ENCODE measurements at places on chromosomes 7 and 10. TPM values are rescaled to one million over a fixed set of nuclear protein-coding genes. Genes with fewer than 3 reads are reported as not detected.

GRCh38 chr7:73931502-73931901 lies 70.5 kb downstream of the TMEM270 start:
- no peaks in the 10 kb centered on the region for H3K27me3 ChIP-seq
- H3K27ac ChIP-seq = no peak overlapping the region
- no peak for DNase-seq
- H3K4me3 ChIP-seq = no peak overlapping the region

GRCh38 chr7:749140-749551 lies 22.1 kb upstream of the PRKAR1B start:
- no peaks in the 10 kb centered on the region for H3K36me3 ChIP-seq
- DNase-seq = no peak
- no peak overlapping the region for H3K27ac ChIP-seq

- no peaks in the 10 kb centered on the region for H3K36me3 ChIP-seq
- no peaks in the 10 kb centered on the region for H3K27me3 ChIP-seq
- DNase-seq = no peak
- H3K4me3 ChIP-seq = no peak overlapping the region
Measured at GRCh38 chr7:54831644-54832095, 72.7 kb upstream of the SEC61G start.

DNA sequence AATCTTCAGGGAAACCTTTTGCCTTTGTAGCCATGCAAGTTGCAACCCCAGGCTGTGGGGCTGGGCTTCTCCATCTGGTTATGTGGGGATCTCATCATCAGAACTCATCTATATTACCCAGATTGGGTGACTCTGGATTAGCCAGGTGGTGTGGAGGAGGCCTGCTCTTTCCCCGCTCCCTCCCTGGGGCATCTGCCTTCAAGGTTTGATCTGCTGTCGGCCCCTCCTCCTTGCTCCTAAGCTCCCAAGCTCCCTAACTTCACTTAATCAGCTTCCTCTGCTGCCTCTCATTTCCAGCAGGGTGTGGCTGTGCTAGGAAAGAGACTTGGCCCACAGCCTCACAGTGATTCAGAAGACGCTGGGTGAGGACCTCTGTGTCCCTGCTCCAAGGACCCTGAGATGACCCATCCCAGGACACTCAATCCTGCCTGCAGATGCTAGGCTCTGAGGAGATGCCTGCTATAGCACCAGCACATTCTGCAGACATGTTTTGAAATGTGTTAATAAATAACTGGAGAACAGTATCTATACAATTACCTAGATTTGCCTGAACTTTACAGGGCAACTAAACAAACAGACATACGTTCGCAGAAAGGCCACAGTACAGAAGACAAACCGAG lies 392.1 kb upstream of the PODXL start:
- no peak overlapping the region for H3K4me3 ChIP-seq
- H3K36me3 ChIP-seq = no peaks in the 10 kb centered on the region

DNA sequence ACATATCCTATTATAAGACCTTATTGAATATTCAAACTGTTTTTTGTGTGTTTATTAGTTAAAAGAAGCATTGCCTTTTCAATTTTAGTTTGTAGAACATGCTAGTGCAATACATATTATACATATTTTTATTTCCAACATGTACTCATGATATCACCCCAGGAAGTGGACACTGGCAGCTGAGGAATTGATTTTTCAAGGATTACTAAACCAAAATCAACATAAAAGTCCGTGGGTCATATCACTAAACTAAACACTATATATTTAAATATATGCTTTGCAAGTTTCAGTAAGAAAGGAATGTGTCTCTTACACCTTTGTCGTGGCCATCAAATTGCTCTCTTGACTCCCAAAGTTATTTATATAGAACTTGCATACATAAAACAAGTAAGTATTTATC lies 185.2 kb downstream of the AGMO start:
- no peaks in the 10 kb centered on the region for H3K36me3 ChIP-seq
- no peak overlapping the region for H3K4me3 ChIP-seq
- H3K4me1 ChIP-seq = no peaks in the 10 kb centered on the region
- no peak overlapping the region for H3K27ac ChIP-seq

DNA sequence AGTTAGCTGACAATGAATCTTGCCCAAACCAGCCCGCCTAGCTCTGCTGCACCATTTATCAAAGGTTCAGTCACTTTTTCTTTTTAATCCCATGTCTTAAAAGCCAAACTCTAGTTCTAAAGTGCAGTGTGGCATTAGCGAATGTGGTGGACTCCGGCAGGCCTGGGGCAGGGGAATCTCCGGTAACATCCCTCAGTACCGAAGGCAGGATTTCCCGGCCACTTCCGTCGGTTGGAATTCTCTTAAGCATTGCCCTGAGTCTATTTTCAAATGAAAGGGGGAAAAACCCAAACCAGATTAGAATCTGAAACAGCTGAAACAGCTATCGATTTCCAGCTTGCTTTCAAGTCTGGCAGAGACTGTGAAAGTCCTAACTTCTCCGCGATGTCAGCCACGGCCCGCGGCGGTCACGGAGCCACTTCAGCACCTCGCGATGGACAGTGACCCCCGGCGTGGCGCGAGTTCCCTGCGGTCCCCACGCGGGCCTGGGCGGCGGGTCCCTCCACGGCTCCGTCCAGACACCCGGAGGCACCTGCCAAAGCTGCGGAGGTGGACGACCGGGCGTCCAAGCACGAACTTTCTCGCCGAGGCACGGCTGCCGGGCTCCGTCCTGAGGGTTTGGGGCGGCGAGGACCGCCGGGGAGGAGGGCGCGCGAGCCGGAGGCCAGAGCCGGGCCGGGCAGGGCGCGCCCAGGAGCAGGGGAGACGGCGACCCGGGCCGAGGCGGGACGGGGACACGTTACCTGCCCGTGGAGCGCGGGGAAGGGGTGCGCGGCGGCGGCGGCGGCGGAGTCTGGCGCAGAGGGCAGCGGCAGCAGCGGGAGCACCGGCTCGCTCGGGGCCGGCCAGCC lies 745 bp downstream of the TCERG1L start:
- no peak overlapping the region for H3K4me3 ChIP-seq
- no peaks in the 10 kb centered on the region for H3K36me3 ChIP-seq
- H3K27me3 ChIP-seq = peaks cover 66% of the 10 kb centered on the region
- H3K4me1 ChIP-seq = no peaks in the 10 kb centered on the region
- no peak overlapping the region for H3K27ac ChIP-seq

- DNase-seq = no peak
- H3K4me3 ChIP-seq = peak overlapping the region; percentile 65
- no peaks in the 10 kb centered on the region for H3K27me3 ChIP-seq
- H3K27ac ChIP-seq = peak overlapping the region; percentile 78
- H3K4me1 ChIP-seq = peaks cover 27% of the 10 kb centered on the region
Measured at GRCh38 chr10:3827768-3828403, 42.9 kb upstream of the KLF6 start.

DNA sequence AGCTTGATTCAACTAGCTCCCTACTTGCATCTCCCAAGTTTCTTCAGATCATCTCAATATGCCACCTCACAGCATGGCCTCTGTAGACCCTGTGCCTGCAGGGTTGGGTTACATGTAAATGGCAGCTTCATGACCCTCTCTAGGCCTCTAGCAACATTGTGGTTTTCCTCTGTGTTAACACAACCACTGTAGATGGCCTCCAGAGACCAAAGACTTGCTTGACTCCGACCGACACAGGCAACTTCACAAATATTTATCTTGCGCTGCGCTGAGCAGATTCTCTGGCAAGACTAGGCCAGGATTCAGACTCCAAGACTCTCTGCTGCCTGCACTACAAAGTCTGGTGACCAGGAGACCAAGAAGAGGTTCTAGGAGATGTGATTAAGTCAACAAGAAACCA lies 75.9 kb downstream of the CNOT4 start:
- H3K36me3 ChIP-seq = no peaks in the 10 kb centered on the region
- no peak overlapping the region for H3K4me3 ChIP-seq
- H3K27ac ChIP-seq = no peak overlapping the region
- H3K4me1 ChIP-seq = peaks cover 5% of the 10 kb centered on the region

DNA sequence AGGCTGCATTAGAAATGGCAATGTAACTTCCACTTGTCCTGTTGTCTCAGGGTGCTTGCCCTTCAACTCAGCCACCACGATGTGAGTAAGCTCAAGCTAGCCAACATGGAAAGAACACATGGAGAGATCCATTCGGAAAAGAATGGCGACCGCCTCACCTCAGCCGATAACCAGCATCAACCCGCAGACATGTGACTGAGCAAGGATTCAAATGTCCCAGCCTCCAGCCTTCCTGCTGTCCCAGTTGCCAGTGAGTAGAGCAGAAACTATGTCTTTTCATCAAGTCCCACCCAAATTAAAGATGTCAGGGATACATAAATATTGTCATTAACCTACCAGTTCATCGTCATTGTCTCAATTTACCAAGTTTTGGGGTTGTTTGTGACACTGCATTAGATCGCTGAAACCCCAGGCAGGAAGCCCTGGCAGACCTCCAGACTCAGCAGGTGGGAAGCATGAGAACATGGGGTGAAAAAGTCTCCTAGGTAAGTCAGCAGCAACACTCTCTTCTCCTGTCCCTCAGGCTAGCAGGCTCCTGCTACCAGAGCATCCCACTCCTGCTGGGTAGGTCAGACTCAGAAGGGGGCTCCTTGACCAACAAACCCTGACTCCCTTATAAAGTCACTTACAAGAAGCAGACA lies 67.0 kb downstream of the OSBPL3 start:
- DNase-seq = no peak
- no peak overlapping the region for H3K27ac ChIP-seq
- no peaks in the 10 kb centered on the region for H3K27me3 ChIP-seq
- H3K36me3 ChIP-seq = no peaks in the 10 kb centered on the region
- H3K4me3 ChIP-seq = no peak overlapping the region
- peaks cover 22% of the 10 kb centered on the region for H3K4me1 ChIP-seq

- H3K4me1 ChIP-seq = no peaks in the 10 kb centered on the region
- no peaks in the 10 kb centered on the region for H3K36me3 ChIP-seq
- no peak for DNase-seq
- H3K27me3 ChIP-seq = no peaks in the 10 kb centered on the region
- no peak overlapping the region for H3K4me3 ChIP-seq
Measured at GRCh38 chr10:121243609-121244241, 354.5 kb downstream of the FGFR2 start.

DNA sequence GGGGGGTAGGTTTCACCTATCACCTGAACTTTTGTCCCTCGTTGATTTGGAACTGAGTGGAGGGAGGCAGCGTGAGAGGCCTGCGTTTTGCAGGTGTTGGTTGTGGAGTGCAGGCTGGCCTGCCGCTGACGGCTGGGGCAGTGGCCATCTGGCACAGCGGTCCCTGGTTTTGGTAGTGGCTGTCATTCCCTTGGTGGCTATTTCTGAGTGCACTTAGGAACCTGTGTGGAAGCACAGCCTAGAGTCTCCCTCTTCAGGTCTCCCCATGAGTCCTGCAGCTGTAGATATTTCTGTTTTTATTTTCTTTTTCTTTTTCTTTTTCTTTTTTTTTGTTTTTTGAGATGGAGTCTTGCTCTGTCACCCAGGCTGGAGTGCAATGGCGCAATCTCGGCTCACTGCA lies 129.2 kb downstream of the CUL2 start:
- no peaks in the 10 kb centered on the region for H3K27me3 ChIP-seq
- H3K36me3 ChIP-seq = no peaks in the 10 kb centered on the region
- H3K4me3 ChIP-seq = no peak overlapping the region

DNA sequence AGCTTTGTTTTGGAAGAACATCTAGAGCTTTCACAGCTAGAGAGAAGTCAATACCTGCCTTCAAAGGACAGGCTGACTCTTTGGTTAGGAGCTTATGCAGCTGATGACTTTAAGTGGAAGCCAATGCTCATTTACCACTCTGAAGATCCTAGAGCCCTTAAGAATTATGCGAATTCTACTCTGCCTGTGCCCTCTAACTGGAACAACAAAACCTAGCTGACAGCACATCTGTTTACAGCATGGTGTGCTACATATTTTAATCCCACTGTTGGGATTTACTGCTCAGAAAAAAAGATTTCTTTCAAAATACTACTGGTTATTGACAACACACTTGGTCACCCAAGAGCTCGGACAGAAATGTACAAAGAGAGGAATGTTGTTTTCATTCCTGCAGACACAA lies 57.3 kb downstream of the PALS2 start:
- no peak overlapping the region for H3K4me3 ChIP-seq
- no peaks in the 10 kb centered on the region for H3K4me1 ChIP-seq
- no peaks in the 10 kb centered on the region for H3K27me3 ChIP-seq

- H3K27ac ChIP-seq = peak overlapping the region; percentile 52
- no peaks in the 10 kb centered on the region for H3K27me3 ChIP-seq
- H3K4me3 ChIP-seq = peak overlapping the region; percentile 46
- no peaks in the 10 kb centered on the region for H3K36me3 ChIP-seq
Measured at GRCh38 chr10:74586088-74586585, 240.3 kb upstream of the KAT6B start.

GRCh38 chr10:5476918-5477525 lies 22.3 kb downstream of the CALML5 start:
- no peak overlapping the region for H3K27ac ChIP-seq
- no peaks in the 10 kb centered on the region for H3K27me3 ChIP-seq
- H3K36me3 ChIP-seq = no peaks in the 10 kb centered on the region

DNA sequence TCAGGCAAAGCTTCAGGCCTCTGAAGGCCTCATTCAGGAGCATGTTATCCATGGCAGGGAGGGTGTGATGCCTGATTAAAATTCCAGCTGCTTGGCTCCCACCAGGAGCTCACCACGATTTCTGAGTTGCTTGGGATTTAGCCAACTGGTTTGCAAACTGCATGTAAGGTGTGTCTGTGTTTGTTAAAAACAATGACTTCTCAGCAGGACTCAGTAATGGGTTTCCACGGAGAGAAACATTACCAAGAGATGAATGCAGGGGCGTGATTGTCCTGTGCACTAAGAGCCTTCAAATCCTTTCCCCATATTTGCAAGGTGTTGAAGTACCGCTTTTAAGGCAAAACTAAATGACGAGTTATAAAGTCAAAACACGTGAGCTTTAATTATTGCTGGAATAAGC lies 88.8 kb upstream of the BTBD16 start:
- peaks cover 30% of the 10 kb centered on the region for H3K4me1 ChIP-seq
- no peaks in the 10 kb centered on the region for H3K27me3 ChIP-seq
- DNase-seq = no peak

- peaks cover 10% of the 10 kb centered on the region for H3K4me1 ChIP-seq
- no peaks in the 10 kb centered on the region for H3K36me3 ChIP-seq
- no peaks in the 10 kb centered on the region for H3K27me3 ChIP-seq
- peak within 1 kb of the TSS; percentile 69 for H3K4me3 ChIP-seq
- peak; percentile 91 for DNase-seq
- H3K27ac ChIP-seq = peak within 1 kb of the TSS; percentile 81
Measured at GRCh38 chr7:42236976-42237810, at the start of gene GLI3. TSS of gene GLI3 (minus strand) at chr7:42237209. CDS start at chr7:42223253, 13,956 bp downstream.

DNA sequence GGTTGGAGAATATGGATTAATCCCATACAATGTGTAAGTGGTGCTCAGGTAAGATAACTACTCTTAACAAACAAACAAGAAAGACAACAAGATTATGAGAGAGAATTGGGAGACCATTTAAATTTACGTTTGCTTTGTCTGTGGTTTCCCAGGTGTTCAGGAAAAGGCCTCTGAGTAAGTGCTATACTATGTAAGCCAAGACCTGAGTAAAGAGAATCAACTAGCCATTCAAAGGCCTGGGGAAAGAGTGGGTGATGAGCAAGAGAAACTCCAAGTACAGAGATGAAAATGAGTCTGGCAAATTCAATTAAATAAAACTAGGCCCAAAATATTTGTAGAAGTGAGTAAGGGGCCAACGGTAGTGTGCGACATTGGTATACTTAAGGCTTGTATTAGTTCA lies 9.9 kb downstream of the CSTF2T start:
- no peak overlapping the region for H3K4me3 ChIP-seq
- H3K27ac ChIP-seq = no peak overlapping the region
- H3K27me3 ChIP-seq = no peaks in the 10 kb centered on the region
- peaks cover 8% of the 10 kb centered on the region for H3K4me1 ChIP-seq

The CDC14C gene
- total RNA-seq = not detected

The IRF5 gene
- 1.4 TPM for total RNA-seq

The ERVW-1 gene
- not detected for total RNA-seq

The SPDYE9 gene
- total RNA-seq = not detected

The EPDR1 gene
- total RNA-seq = 51.9 TPM

The RAMP3 gene
- total RNA-seq = 12.1 TPM

The FBXO24 gene
- total RNA-seq = 0.30 TPM

The EPO gene
- total RNA-seq = not detected

The MMD2 gene
- total RNA-seq = not detected

The PTPRZ1 gene
- total RNA-seq = not detected

The HECW1 gene
- total RNA-seq = 2.8 TPM

Data from psoas muscle (tissue), 8 donors.